ENCODE measurements at places on chromosomes 12 and 14. TPM values are rescaled to one million over a fixed set of nuclear protein-coding genes. Genes with fewer than 3 reads are reported as not detected.

DNA sequence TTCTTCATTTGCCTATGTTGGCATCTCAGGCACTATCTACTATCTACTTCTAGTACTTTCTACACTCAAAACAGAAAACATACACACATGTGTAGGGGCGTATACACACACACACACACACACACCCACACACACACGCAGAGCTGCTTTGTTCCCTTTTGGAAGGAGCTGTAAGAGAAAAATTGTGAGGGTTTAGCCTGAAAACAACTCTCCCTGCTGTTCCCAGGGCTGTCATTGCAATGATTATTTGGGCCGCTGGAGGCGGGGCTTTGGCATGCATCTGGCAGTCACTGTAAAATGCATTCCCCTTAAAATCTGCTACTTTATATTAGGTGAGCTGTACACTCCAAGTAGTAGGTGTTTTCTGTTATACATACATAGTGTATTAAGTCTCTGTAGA lies 29.1 kb upstream of the SLC38A2 start:
- no peaks in the 10 kb centered on the region for H3K27me3 ChIP-seq
- H3K27ac ChIP-seq = peak overlapping the region; percentile 54
- no peak for DNase-seq
- H3K36me3 ChIP-seq = no peaks in the 10 kb centered on the region

DNA sequence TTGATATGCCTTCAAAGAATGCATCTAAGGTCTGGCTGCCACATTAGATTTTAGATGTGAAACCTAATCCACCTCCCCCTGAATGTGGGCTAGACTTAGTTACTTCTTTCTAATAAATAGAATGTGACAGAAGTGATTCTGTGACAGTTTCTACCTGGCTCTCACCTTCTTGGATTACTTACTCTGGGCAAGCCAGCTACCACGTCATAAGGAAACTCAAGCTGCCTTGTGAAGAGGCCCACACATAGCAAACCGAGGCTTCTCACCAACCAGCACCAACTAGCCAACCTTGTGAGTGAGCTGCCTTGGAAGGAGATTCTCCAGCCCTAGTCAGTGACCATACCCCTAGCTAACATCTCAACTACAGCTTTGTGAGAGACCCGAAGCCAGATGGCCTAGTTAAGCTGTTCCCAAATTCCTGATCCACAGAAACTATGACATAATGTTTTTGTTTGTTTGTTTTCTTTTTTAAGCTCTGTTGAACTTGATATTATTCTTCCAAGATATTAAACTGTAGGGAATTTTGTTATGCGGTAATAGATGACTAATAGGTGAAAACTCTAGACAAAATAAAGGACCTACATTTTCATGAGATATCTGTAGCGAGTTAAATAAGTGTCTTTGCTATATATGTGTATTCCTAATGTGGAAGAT lies 6.2 kb downstream of the GPR19 start:
- DNase-seq = no peak
- H3K4me1 ChIP-seq = no peaks in the 10 kb centered on the region
- H3K4me3 ChIP-seq = no peak overlapping the region
- no peaks in the 10 kb centered on the region for H3K27me3 ChIP-seq

GRCh38 chr14:99566009-99566389 lies 38.0 kb downstream of the CCDC85C start:
- DNase-seq = no peak
- H3K4me3 ChIP-seq = no peak overlapping the region
- peaks cover 89% of the 10 kb centered on the region for H3K4me1 ChIP-seq
- no peaks in the 10 kb centered on the region for H3K36me3 ChIP-seq
- H3K27me3 ChIP-seq = no peaks in the 10 kb centered on the region

The FAM186B gene
- total RNA-seq = under 0.01 TPM

GRCh38 chr12:24491968-24492367 lies 456.9 kb downstream of the BCAT1 start:
- DNase-seq = no peak
- no peak overlapping the region for H3K4me3 ChIP-seq
- H3K27me3 ChIP-seq = no peaks in the 10 kb centered on the region
- H3K27ac ChIP-seq = no peak overlapping the region

GRCh38 chr14:102424520-102424919 lies 61.8 kb downstream of the TECPR2 start:
- H3K4me1 ChIP-seq = peaks cover 3% of the 10 kb centered on the region
- no peak overlapping the region for H3K4me3 ChIP-seq
- H3K27ac ChIP-seq = no peak overlapping the region
- H3K36me3 ChIP-seq = peaks cover 27% of the 10 kb centered on the region

DNA sequence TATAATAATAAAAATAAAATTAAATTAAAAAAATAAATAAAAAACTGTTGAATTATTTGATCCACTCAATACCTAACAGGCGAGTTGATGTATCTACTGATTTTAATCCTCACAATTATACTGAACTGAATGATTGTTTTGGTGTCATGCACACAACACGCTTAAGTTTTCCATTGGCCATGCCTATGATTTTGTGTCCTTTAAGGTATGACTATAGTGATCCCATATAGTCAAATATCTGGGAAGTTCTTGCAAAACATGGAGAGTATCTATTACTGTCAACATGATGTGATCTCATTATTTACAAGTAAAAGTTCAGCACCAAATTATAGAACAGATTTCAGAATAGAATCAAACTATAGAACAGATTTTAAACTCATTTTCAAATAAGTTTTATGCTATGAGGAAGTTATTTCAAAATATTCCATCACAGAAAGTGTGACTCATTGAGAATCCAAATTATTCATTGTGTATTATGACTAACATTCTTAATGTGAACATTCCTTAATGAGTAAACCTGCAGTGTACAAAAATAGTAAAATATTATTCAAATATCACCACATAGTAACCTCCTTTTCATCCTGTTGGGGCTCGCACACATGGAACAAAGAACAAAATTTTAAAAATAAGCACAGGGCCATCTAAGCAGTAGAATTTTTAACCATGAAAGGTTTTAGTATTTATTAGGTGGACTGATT lies 190.4 kb downstream of the SLC25A21 start:
- H3K4me3 ChIP-seq = no peak overlapping the region
- no peak overlapping the region for H3K27ac ChIP-seq
- no peak for DNase-seq
- H3K4me1 ChIP-seq = no peaks in the 10 kb centered on the region

- peaks cover 87% of the 10 kb centered on the region for H3K4me1 ChIP-seq
- DNase-seq = no peak
- H3K27ac ChIP-seq = peak overlapping the region; percentile 93
- peak overlapping the region; percentile 68 for H3K4me3 ChIP-seq
Measured at GRCh38 chr14:93787465-93788292, 606 bp downstream of the PRIMA1 start.

The RNF10 gene
- 296 TPM for total RNA-seq

- no peak overlapping the region for H3K27ac ChIP-seq
- DNase-seq = no peak
- no peak overlapping the region for H3K4me3 ChIP-seq
- peaks cover 12% of the 10 kb centered on the region for H3K4me1 ChIP-seq
- no peaks in the 10 kb centered on the region for H3K27me3 ChIP-seq
Measured at GRCh38 chr14:52840877-52841276, 49.5 kb upstream of the GNPNAT1 start.

DNA sequence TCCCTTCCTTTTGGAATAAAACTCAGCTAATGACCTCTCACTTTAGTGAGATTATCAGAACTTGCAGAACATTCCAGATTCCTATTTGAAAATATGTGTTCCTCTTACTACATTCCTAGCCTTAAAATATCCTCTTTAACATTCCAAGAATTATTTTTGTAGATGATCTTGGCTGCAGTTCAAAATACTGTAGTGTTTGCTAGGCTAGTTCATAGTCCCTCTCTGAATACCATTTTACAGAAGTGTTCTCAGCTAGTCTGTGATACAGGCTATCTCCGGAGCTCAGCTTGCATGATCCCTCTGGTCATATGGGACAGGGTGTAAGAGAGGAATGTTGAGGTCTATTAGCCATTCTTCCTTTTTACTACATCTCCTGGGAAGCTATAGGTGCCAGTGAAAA lies 17.6 kb upstream of the GPR33 start:
- no peak for DNase-seq
- H3K36me3 ChIP-seq = no peaks in the 10 kb centered on the region

The GLIPR1L1 gene
- total RNA-seq = not detected

GRCh38 chr12:130640901-130641300 lies 75.2 kb downstream of the RIMBP2 start:
- H3K27me3 ChIP-seq = no peaks in the 10 kb centered on the region
- no peak overlapping the region for H3K4me3 ChIP-seq
- DNase-seq = no peak

The EPYC gene
- total RNA-seq = not detected

DNA sequence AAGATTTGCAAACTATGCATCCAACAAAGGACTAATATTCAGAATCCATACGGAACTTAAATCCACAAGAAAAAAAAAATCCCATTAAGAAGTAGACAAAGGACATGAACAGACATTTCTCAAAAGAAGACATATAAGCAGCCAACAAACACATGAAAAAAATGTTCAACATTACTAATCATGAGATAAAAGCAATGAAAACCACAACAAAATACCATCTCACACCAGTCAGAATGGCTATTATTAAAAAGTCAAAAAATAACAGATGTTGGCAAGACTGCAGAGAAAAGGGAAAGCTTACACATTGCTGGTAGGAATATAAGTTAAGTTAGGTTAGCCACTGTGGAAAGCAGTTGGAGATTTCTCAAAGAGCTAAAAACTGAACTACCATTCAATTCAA lies 16.2 kb downstream of the CDK17 start:
- no peak for DNase-seq
- H3K27ac ChIP-seq = no peak overlapping the region
- no peaks in the 10 kb centered on the region for H3K36me3 ChIP-seq

GRCh38 chr12:57756406-57757341 lies 1.8 kb downstream of the MARCHF9 start:
- peaks cover 16% of the 10 kb centered on the region for H3K36me3 ChIP-seq
- H3K4me1 ChIP-seq = peaks cover 16% of the 10 kb centered on the region
- H3K27me3 ChIP-seq = peaks cover 6% of the 10 kb centered on the region
- no peak for DNase-seq
- H3K27ac ChIP-seq = no peak overlapping the region

DNA sequence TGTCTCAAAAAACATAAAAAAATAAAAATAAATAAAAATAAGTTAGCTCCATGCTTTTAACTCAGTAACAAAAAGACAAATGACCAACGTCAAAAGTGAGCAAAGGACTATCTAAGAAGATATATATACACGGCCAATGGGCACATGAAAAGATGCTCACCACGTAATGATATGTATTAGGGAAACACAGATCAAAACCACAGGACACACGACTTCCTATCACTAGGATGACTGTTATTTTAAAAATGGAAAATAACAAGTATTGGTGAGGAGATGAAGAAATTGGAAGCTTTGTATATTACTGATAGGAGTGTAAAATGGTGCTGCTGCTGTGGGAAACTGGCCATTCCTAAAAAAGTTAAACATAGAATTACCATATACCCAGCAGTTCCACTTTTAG lies 20.2 kb upstream of the P2RX7 start:
- H3K4me3 ChIP-seq = no peak overlapping the region
- no peaks in the 10 kb centered on the region for H3K27me3 ChIP-seq
- no peaks in the 10 kb centered on the region for H3K36me3 ChIP-seq
- no peak overlapping the region for H3K27ac ChIP-seq
- no peak for DNase-seq
- no peaks in the 10 kb centered on the region for H3K4me1 ChIP-seq

The AKAP5 gene
- 2.1 TPM for total RNA-seq

The NR2C1 gene
- total RNA-seq = 57.3 TPM

Data from esophagus muscularis mucosa (tissue), 4 donors.